ENCODE measurements at places on chromosomes 3 and 15.

GRCh38 chr3:84092907-84093306 is 865.9 kb upstream of the CADM2 start:
- DNase-seq = no peak

DNA sequence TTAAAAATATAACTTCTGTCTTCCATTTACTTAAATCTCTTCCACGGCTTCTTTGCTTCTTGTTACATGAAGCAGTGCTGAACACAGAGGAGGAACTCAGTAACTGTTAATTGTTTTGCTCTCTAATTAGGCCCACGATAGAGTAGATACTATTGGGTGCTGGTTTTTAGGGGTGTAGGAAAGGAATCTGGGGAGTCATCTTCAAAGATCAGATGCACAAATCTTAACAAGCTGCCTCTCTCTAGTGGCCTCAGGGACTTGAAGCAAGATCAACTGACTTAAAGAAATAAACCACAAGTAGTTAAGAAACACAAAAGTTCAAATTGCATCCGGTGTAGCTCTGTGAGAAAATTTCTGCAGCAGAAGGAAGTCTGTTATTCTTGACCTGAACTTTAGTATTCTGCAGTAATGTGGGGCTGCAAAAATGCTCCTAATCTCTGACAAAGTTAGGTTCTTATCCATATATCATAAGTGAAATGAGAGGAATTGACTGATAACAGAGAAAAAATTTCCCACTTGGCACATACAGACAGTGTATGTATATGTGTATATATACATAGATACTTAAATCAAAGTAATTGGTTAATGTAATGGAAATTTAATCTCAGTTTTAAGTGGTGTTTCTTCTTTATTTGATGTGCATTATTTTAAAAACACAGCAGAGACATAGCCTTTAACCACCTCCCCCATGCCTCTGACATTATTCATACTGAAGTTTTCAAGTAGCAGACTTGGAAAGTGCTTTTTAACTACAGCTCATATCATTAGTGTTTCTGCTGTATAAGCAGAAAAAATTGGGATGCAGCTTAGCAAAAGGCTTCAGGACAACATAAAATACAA is 51.8 kb downstream of the CHST2 start:
- no peak for DNase-seq

DNA sequence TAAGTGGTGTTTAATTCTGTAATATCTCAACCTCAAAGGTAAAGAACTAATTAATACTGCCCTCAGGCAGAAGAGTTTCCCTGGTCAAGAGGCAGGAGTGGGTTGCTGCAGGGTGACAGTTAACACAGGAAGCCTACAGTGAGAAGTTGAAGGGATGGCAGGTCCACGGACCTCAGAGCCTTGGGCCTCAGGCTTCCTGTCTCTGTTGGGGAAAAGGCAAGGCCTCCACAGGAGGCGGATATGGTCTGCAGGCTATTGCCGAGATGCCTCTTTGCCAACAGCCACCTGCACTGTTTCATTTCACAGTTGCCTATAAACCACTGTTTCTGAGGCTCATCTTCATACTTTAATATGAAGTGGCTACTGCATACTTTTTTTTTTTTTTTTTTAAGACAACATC is 33.3 kb upstream of the RPN1 start:
- DNase-seq = no peak

- DNase-seq = peak; percentile 4
Measured at GRCh38 chr3:25910997-25911396, 121.1 kb downstream of the OXSM start.

GRCh38 chr3:37024092-37024491 is 30.8 kb downstream of the MLH1 start:
- DNase-seq = no peak

DNA sequence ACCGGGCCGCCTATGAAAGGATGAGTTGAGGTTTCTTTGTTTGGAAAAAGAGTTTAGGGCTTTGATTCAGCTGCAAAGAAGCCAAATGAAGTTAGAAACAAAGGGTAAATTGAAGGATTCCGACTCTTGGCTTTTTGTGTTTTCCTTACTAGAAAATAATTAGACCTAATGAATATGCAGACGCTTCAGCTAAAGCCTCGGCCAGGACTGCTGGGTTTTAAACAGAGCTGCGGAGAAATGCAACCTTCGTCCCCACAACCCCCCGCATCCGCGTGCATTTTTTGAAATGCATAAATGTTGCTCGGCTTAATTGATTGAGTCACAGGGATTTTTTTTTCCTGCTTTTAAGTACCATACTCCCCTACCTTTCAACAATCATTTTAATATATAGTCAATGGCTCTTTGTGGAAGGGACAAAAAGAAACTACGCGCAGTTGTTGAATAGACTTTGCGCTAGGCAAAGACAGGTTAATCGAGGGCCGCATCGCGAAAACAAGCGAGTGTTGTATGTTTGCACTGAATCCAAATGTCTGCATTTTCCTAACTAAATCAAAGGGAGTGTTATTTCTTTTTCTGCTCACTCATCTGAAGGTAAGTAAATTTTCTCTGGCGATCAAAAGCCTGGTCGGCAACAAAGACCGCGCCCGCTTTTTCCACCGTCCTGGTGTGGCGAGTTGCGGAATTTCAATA is 1.3 kb upstream of the ZIC4 start:
- DNase-seq = no peak

DNA sequence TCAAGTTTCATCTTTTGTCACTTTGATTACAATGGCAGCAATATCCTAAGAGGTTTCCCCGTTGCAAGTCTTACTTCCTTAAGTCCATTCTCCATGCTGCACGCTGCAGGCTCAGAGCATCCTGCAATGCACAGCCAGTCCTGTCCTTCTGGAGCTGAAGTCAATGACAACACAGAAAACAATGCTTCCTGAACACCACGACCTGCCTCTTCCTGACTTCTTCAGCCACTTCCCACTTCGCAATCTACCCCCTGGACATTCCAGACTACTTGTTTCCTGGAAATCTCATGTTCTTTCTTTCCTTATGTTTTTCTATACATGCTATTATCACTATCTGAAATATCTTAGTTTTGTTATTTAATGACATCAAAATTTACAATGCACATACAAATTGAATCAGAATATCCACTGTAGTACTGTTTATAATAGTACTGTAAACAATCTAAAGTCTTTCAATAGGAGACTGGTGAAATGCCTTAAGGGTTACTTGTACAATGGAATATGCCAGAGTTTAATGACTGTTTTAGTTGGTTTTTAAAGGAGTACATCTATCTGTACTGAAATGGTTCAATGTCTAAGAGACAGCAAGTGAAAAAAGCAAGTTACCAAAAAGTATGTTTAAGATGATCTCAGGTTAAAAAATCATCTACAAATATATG is 113.7 kb upstream of the PRTG start:
- DNase-seq = no peak

DNA sequence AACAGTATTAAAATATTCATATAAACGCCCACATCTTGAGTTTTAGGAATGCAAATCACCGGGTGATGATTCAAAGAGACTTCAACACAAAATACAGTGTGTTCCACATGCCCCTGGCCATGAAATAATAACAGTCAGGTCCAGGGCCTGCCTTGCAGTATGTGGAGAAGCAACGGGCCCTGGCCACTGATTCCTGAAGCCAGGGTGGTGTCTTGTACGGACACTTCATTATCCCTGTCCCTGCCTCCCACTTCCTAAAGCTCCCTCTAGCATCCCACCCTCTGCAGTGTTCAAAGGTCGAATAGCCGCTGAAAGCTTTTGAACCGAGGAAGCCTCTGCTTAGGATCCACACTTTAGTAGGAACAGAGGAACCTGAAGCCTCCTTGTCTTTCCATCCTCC is 50.4 kb upstream of the PCSK6 start:
- no peak for DNase-seq

DNA sequence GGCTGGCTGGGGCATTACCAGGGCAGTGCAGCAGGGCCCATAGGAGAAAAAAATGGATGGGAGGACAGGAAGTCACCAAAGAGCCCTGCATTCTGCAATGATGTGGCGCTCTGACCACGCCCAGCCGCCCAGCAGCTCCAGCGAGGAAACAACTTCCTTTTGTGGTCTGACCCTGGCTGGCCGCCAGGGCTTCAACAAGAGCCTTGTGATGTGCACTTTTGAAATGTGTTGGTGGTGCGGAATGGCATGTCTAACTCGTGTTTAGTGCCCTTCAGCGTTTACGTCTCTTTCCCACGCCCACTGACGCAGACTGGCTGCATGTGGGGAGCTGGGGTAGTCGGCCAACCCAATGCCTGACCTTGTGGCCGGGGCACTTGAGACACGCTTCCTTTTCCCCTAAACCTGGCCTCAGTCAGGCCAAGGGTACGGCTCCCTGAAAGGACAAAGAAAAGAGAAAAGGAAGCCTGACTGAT is 81.9 kb upstream of the CTNNB1 start:
- peak; percentile 58 for DNase-seq

DNA sequence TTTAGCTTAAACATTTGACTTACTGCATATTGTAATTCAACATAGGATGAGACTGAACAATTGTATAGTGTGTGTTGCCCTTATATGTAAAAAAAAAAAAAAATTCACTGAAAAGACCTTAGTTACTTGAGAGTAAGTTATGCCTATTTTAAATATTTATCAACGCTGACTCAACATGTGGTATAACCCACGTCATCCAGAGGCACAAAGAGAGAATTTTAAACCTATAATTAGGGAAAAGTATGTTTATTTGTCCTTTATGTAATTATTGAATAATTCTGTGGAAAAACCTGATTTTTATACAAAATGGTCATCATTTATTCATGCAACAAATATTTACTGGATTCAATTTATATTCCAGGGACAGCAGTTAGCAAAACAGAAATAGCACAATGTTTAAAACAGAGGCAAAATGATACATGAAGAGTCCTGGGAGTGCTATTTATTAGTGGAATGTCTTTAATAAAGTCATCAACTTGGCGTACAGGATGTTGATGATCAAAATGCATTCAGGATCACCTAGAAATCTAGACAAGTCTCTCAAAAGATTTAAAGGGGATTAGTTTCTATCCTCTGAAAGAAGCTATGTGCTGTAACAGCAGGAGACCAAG is 223.7 kb downstream of the PCCB start:
- no peak for DNase-seq

DNA sequence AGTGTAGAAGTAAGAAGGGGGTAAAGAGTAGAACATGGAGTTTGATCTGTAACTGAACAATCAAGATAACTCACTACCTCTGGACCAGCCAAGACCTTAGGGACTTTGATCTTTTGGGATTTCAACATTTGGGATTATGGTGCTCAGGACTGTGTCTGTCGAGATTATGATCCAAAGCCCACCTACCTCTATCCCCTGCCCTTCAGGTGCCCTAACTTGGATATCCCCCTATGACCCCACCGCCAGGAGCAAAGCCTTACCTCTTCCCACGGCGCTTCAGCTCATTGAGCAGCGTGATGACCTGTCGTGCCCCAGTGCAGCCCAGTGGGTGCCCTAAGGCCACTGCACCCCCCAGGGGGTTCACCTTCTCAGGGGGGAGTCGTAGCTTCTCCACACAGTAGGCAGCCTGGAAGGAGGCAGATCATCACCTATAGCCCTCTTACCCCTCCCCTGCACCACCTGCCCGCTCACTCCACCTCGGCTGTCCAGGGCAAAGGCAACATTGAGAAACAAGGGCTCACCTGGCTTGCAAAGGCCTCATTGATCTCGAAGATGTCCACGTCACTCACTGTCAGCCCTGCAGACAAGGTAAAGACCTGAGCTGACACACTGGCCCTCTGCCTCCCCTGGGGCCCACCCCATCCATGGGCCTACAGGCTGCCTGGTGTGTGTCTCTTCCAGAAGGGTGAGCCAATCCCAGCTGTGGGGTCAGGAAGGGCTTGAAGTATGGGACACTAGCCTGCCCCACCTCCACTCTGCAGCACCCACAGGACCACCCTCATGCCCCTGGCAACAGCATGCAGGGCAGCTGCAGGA is 11.4 kb downstream of the ACAA1 start:
- DNase-seq = no peak
